NCI-H1436 (cell line): ENCODE measurements at places on chromosomes 4 and X.

DNA sequence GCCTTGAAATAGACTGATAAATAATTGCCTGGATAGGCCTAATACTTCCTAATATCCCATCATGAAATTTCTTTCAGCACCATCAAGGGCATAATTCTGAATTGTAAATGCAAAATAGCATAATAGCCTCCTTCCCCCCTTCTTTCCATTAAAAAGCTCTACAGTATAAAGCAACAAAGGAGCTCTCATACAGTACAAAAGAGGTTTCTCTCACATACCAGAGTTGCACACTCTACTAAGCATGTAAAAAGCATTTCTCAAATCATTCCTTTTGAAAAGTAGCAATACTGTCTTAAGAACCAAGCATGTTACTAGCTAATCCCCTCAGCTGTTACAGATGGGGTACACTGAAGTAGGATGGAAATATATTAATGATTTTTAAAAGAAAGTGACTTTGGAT is 509.0 kb downstream of the KLHL13 start:
- no peak for DNase-seq

DNA sequence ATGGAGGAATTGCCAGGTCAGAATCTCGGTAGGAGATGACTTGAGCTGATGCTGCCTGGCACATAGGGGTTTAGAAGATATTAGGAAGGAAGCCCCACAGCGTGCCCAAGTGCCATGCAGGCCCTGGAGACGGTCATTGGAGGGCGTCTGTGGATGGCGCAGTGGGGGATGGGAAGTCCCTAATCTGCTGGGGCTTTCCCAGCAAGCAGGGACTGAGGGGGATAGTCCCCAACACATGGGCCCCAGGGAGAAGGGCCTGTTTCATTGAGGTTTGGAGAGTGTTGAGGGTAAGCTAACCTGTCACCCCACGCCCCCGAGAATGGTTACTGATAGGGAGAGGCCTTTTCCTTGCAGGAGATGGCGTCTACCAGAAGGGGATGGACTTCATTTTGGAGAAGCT is 7.8 kb downstream of the TAFAZZIN start:
- no peak for DNase-seq

DNA sequence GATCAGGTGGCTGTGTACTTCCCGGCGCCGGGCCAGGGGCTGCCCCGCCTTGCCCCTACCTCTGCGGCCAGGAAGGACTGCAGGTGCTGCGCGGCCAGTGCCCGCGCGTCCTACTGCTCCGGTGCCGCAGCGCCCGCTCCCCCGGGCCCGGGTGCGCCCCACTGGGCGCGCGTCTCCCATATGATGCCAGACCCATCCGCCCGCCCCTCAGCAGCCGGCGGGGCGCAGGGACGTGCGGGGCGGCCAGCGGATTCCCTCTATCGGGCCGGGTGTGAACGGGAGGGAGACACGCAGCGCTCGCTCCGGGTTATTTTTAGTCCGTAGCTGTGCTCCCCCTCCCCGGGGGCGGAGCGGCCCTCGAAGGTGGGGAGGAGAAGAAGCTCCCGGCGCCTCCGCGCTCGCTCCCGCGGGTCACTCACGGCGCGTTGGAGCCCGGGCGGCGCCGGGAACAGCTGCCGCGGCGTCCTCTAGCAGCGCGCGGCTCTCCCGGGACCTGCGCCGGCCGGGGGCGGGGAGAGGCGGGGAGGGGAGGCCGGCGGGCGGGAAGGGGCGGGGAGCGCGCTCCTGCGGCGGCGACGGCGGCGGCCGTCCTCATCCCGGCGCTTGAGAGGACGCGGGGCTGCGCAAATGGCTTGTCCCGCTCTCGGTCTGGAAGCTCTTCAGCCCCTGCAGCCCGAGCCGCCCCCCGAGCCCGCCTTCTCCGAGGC is 103.6 kb downstream of the UCHL1 start:
- peak; percentile 76 for DNase-seq

DNA sequence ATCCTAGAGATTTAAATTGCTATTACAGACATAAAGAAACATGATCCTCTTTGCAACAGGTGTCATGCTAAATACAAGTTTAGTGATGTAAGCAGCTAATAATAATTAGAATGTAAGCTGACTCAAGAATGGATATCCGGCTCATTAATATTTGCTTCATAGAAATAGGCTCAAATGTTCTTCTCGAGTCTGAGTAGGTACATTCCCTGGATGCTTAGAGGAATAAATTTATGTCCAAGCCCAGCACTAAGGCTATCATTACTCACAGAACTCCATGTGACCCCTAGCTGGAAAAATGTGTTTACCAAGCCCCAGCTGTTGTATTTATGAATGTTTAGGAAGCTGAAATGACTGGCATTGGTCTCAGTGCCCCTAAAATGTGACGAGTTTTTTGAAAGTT is 87.6 kb upstream of the TSPAN7 start:
- no peak for DNase-seq

DNA sequence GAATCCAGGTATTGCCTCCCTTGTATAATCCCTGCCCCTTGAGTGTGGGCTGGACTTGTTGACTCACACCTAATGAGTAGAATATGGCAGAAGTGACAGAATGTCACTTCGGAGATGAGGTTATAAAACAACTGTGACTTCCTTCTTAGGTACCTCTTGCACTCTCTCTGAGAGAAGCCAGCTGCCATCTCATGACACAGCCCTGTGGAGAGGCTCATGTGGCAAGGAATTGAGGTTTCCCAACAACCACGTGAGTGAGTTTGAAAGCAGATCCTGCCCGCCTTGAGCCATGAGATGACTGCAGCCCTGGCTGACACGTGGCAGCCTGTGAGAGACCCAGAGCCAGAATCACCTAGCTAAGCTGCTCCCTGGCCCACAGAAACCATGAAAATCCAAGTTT is 13.5 kb downstream of the ASB11 start:
- DNase-seq, result no peak

DNA sequence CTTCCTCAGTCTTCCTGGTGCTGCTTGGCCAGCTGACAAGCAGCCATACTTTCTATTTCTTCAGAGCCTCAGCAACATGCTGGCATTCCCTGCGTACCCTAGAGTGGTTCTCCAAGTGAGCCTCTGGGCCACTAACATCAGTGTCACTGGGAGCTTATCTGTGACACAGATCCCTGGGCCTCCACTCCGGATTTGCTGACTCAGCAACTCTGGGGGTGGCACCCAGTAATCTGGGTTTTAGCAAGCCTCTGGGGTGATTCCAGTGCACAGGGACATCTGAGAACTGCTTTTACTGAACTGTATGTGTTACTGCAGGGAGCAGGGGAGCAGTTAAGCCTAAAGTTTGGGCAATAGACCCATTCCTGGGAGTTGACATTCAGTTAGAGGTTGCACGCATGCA is 28.2 kb upstream of the HMGB3 start:
- no peak for DNase-seq

GRCh38 chr4:183858011-183858615 is 47.0 kb upstream of the STOX2 start:
- no peak for DNase-seq

GRCh38 chr4:150828159-150828558 is 186.9 kb downstream of the LRBA start:
- DNase-seq, result no peak
